ENCODE measurements at places on chromosomes 1 and 21.
A peak's percentile ranks its signal among the peaks of the same experiment; 100 is the strongest.

DNA sequence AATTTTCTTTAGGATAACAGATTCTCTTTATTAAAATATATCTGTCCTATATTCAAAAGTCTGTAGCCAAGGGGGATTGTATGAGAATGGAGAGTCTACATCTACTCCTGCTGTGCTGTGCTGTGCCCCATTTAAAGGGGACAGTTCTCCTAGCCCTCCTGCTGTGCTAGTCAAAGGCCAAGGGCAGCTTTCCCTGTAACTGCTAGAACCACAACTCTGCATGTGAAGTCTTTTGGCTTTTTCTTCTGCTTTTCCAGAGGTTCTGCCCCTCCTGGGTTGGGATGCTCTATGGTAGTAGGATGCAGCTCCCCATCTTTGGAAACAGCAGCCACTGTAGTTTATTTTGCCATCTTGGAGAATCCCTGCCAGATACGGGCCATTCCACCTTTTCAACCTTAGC is 197.5 kb upstream of the JUN start:
- DNase-seq = no peak

GRCh38 chr1:29786195-29786594 is 549.9 kb downstream of the PTPRU start:
- no peak for DNase-seq

DNA sequence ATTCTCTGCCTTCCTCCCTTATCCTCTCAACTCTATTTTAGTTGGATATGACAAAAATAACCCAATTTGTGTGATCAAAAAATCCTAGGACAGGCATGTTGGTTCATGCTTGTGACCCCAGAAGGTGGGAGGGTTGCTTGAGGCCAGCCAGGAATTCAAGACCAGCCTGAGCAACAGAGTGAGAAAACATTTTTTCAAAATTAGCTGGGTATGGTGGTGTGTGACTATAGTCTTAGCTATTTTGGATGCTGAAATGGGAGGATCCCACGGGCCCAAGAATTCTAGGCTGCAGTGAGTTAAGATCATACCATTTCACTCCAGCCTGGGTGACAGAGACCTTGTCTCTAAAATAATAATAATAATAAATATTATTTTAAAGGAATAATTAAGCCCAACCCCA is 1383.1 kb upstream of the ADGRL2 start:
- DNase-seq = no peak

- DNase-seq = peak; percentile 46
Measured at GRCh38 chr1:40315239-40315794, 1.8 kb downstream of the COL9A2 start.

DNA sequence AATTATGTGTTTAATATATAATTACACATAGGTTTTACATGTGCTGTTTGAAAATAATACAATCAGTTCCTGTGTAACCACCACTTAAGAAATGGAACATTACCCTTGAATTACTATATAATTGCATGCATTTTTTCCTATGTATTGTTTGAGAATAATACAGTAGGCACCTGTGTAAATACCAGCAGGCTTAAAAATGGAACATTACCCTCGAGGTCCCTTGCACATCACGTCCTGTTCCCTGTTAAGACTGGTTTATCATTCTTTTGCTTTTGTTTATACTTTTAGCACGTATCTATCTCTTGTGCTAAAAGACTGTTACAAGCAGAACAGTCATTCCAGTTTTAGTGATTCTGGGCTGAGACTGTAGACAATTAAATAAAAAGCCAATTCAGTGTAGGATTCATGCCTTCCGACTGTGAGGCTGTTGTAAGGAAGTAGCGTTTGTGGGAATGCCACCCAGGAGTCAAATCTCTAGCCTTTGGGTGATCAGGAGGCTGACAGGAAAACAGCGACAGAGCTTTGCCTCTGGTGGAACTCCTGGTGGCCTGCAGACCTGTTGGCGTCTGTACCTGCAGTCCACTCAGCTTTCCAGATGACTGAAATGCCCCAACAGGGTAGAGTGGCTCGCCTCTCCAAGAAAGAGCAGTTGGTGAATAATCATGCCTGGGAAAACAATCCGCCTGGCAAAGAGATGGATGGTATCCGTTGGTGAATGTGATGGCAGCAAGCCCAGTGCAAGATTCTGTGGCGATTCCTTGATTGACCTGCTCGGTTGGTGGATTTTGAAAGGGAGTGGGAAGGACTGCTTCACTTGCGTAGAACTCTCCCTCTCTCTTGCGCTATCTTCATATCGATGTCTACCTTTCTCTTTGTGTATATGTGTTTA is 58.0 kb downstream of the DISC1 start:
- no peak for DNase-seq

GRCh38 chr21:45332981-45333582 is 45.4 kb upstream of the POFUT2 start:
- DNase-seq = no peak

DNA sequence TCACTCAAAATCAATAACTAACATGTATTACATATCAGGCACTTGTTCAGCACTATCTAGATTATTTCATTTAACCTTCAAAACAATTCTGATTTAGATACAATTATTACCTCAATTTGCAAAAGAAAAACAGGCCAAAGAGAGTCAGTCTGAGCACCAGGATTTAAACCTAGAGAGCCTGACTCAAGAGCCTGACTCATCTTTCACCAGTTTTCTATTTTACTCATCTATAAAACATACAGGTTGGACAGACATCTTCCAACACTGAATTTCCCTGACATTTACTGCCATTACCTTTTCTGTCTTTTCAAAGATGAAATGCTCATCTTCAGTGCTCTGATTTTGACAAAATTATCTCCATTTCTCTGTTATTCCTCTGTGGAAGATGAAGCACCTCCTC is 116.5 kb downstream of the MRPL39 start:
- DNase-seq = no peak

GRCh38 chr1:173408886-173409285 is 68.2 kb upstream of the PRDX6 start:
- DNase-seq = no peak

DNA sequence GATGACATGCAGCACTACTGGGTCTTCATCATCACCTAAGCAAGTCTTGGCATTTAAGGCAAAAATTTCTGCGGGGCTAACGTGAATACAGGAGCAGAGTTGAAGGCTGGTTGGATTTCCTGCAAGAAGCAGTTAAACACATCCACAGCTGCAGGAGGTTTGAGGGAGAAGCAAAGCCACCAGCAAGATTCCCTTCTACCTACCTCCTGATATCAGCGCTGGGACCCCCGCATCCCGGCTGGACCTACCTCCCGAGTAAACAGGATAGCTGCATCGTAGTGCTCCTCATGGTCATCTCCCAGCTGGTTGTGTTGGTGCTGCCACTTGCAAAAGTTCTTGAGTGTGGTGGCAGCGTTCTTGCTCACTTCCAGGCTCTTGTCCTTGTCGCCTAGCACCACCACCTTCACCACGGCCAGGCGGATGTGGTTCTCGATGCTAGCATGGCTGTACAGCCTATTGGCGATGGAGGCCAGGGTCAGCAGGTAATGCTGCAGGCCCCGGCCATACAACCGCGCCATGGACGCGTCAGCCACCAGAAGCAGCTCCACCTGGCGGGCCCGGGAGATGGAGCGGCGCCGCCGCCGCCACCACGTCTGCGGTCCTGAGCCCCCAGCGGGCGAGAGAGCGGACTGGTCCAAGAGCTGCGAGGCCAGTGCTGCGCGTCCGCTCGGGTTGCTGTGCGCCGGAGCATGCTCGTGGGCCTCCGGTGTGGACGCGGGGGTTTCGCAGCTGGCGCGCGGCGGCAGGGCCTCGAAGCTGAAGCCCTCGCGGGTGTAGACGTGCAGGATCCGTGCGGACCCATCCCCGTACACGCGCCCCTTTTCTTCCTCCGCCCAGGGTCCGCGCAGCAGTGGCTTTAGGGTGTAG is 1.6 kb downstream of the ADAMTS5 start:
- no peak for DNase-seq

- DNase-seq = no peak
Measured at GRCh38 chr1:30745834-30746208, 11.8 kb downstream of the LAPTM5 start.

DNA sequence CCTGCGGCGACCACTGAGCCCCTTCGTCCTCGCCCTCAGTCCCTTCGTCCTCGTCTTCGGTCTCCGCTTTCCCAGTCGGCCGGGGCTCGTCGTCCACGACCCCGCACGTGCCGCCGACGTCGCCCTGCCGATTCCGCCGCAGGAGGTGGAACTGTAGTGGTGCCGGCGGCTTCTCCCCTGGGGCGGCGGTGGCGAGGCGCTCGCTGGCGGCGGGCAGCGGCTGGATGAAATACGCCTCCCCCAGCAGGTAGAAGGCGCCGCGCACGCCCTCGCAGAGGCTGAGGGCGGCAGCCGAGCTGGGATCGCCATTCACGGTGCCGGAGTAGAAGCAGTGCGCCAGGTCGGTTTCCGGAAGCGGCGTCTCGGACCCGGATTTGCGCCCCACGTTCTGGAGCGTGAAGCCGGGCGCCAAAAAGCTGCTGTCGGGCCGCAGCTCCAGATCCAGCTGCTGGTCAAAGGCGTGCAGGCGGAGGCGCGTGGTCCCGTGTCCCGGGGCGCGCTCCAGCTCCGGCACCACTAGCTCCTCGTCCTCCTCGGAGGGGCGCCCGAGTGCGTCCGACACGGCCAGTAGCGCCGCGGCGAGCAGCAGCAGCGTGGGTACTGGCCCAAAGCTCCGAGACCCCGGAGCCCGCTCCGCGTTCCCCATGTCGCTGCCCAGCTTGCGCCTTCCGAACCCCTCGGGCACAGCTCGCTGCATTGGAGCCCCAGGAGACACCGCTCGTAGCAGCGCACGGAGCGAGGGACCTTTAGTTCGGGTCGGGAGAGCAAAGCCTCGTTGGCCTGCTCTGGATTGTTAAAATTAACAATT is 747 bp downstream of the ADAMTS1 start:
- no peak for DNase-seq

- no peak for DNase-seq
Measured at GRCh38 chr1:94039871-94040569, 80.9 kb downstream of the ABCA4 start.

DNA sequence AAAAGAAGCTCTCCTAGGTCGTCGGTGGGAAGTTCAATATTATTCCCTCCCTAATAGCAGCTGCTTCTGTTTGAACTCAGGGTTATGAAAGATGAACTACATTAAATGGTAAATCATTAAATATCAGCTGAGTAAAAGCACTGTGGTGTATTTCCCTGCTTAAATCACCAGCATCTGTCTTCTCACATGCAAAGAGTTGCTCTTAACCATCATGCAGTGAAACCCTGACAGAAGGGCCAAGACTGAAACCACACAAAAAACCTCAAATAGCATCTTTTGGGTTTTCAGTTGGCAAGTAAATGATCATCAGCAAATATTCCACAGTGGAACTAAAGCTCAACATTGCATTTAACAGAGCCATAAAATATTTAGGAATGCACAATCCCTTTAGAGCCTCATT is 380.0 kb upstream of the ADGRL2 start:
- DNase-seq = no peak

- DNase-seq = no peak
Measured at GRCh38 chr1:93837961-93838360, 41.0 kb downstream of the DNTTIP2 start.

GRCh38 chr1:1890506-1891348 is at the start of gene GNB1:
TSS of gene GNB1 (minus strand) at chr1:1891087. CDS start at chr1:1825453, 65,634 bp downstream.
- no peak for DNase-seq

GRCh38 chr1:113759333-113760101 is at the start of gene PHTF1:
TSS of gene PHTF1 (minus strand) at chr1:113759486. CDS start at chr1:113758703, 783 bp downstream.
- no peak for DNase-seq

- no peak for DNase-seq
Measured at GRCh38 chr1:55582084-55582483, 366.9 kb upstream of the USP24 start.

GRCh38 chr1:28364888-28365287 is 4.7 kb upstream of the PHACTR4 start:
- no peak for DNase-seq

- no peak for DNase-seq
Measured at GRCh38 chr1:202671399-202671798, 38.9 kb downstream of the SYT2 start.

GRCh38 chr1:61046434-61046833 is 35.9 kb upstream of the NFIA start:
- DNase-seq = no peak

DNA sequence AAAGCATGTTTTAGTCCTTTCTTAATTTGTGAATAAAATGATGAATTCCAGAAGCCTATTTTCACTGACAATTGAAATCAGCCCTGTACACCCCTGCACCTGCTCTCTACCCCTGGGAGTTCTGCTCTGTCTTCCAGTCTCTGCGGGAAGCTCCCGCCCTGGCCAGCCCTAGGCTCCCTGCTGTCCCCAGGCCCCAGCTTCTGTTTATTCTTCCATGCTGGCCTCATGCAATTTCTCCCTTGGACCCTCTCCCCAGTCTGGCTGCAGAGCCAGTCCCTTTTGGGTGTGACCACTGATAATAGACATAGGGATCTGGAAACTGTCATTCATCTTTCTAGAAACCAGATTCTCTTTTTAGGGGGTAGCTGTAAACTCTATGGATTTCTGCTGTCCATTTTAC is 258.6 kb downstream of the GRIK3 start:
- DNase-seq = no peak

- no peak for DNase-seq
Measured at GRCh38 chr1:201069636-201070035, 42.6 kb downstream of the CACNA1S start.

GRCh38 chr1:89277725-89278124 is 5.1 kb upstream of the GBP5 start:
- DNase-seq = no peak

DNA sequence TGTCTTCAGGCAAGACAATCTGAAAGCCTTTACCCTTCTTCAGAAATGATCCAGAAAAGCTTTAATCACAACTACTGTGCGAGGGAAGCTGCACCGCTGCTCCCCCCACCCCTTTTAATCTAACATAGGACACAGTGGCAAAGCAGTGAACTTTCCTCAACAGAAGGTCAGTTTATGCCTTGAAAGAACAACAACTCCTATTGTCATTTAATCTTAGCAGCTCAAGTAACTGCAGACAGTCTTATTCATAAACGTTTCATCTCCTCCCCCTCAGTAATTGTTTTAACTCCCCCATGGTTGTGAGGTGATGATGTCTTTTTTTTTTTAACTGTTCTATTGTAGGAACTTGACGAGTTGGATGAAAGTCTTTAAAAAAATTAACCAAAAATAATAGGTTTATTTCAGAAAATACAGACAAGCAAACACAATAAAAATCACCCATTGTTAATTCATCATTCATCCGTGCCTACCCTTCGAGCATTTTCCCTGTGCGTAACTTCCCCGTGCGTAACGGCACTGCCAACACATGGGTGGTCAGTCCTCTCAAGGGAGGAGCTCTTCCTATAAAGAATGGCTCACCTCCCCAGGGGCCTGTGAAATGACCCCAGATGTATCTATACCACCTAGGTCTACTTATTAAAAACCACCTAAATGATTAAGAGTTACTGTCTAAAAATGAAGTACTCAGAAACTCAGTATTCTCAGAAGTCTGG is 3.3 kb upstream of the ADAR start:
- DNase-seq = no peak

- DNase-seq = no peak
Measured at GRCh38 chr1:7471836-7472235, 299.3 kb upstream of the VAMP3 start.

- DNase-seq = no peak
Measured at GRCh38 chr21:14453339-14454015, 70.5 kb upstream of the HSPA13 start.
